ENCODE measurements at places on chromosomes 12 and 14.

- DNase-seq, result peak; percentile 68
Observed at GRCh38 chr12:98595243-98595988, 1.9 kb downstream of the SLC25A3 start.

DNA sequence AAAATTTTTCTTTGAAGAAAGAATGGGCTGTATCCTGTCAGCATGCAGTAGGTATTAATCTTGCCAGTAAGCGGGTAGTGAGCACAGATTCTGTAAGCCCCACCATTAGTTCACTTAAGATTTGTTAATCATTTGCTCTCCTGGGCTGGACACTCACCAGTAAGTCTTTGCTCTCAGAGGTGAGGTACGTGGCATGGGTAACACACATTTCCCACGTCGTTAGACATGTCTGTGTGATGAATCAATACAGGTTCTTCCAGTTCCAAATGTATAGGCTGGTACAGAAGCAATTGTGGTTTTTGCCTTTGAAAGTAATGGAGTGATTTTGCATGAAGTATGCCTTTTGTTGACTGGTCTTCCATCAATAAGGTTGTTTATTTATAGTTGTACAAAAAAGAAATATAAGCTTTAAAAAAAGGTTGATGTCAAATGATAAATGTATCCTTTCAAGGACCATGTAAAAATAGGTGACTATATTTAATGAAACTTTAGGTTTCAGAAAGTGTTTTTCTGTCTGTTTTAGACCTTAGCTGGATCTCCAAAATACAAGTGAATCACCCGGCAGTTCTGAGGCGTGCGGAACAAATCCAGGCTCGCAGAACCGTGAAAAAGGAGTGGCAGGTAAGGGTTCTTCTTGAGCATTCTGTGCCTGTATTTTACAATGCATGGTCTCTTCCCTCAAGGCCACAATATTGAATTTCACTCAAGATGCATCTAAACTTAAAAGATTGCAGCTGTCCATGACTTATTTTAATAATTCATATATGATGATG is 45.5 kb downstream of the DERA start:
- DNase-seq, result no peak

DNA sequence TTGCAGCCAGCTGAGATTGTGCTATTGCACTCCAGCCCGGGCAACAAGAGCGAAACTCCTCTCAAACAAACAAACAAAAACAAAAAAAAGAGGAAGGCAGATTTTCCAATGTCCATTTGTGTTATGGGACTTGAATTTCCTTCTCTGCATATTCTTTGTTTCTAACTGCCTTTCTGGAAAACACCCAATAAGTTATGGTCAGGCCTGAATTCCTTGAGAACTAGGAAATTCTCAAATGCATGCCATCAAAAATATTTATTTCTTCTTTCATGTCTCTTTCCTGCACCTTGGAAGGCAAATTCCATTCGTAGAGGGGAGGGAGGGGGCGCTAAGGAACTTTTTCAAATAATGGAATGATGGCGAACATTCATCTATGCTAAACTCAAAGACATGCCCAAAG is 117.6 kb upstream of the TMCC3 start:
- no peak for DNase-seq

GRCh38 chr12:93520454-93520853 is 52.0 kb upstream of the SOCS2 start:
- no peak for DNase-seq

GRCh38 chr12:120710031-120710804 is at the start of gene UNC119B:
Gene UNC119B, plus strand, starts transcription at chr12:120710458. Its CDS starts 17 bp downstream, at chr12:120710475.
- peak; percentile 62 for DNase-seq

GRCh38 chr12:68977335-68977734 is 44.4 kb upstream of the CPM start:
- DNase-seq, result no peak

- no peak for DNase-seq
Observed at GRCh38 chr12:25293653-25294052, 42.9 kb upstream of the KRAS start.

DNA sequence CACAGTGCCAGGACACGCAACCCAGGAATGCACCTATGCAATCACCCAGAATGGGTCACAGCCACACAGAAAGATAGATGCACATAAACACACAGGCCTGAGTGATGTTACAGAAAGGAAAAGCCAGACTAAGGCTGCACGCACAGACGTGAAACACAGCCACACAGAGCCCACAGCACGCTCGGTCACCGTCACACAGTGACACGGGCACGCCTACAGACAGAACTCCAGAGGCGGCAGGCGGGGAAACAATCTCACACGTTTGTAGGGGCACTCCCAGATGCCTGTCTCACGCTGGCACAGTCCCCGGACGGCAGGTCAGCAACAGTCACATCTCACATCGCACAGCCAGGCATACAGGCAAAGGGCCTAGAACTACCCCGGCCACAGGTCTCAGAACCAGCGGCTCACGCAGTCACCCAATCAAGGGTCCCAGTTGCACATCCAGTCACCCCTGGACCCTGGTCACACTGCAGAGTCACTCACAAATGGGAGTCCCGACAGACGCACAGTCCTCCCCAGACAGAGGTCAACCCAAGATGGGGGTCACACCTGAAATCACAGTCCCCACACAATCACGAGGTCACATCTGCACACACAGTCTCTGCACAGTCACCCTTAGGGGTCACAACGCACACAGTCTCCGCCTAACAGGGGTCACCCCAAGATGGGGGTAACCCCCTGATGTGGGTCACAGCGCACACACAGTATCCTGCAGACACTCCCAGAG is 790 bp downstream of the SSH1 start:
- DNase-seq, result no peak

DNA sequence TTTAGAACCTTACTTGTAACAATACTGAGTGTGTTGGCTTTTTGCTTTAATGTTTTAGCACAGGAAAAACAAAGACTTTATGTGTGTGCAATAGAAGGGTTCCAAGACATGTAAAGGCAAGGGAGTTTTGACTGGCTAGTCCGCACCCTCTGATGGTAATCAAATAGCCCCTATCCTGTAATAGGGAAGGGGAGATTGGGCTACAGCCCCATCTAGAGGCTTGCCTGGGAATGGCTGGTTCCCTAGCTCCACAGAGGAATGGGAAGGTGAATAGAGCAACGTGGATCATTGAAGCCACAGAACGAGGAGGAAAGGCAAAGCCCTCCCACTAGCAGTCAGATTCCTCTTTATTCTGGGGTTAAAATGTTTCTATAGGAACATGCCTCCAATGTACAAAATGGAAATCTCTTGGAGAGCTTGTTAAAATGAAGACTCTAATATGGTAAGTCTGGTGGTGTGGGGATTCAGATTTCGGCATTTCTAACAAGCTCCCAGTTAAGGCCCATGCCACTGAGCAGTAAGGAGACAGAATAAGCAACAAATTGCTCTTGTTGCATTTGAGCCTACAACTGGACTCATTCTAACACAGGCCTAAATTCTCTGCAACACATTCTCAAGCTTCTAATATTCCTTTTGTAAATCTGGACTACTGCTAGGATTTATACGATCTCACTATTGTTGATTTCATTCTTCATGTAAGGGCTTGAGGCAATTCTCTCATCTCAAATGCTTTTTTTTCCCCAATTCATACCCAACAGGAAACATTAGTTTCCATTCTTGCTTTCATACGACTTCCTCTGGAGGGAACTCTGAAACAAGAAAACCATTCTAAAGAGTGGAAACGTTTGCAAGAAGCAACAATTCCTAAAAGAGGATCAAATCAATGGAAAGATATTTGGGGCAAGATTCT is 57.1 kb downstream of the NIN start:
- no peak for DNase-seq

DNA sequence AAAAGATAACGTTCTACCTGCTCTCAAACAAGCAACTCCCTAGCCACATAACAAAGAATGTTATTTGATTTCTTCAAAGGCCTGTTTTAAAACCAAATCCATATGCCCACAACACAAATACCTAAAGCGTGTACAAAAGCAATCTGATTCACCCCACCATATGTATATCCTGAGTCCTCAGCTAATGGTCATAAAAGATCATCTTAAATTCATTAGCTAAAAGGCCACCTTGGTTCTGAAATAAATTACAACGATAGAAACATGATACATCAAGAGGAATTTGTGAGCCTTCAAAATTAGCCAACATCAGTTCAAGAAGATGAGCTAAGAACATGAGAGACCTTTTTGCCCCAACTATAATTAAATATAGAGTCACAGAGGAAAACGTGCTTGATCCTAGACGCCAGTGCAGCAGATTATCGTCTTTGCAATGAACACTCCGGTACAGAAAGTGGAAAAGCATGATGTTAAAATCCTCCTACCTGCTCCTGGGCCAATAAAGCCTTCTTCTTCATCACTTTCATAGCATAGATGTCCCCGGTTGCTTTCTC is 20.0 kb downstream of the CIT start:
- DNase-seq, result no peak

GRCh38 chr12:119828300-119828699 is 48.8 kb downstream of the CIT start:
- no peak for DNase-seq

All from T-helper 2 cell (primary cell).